ENCODE measurements at places on chromosomes 12 and 14. TPM values are rescaled to one million over a fixed set of nuclear protein-coding genes. Genes with fewer than 3 reads are reported as not detected.

OR6C2 gene
- not detected for total RNA-seq

KLRK1 gene
- total RNA-seq: 0.28 TPM

EFS gene
- total RNA-seq: 0.14 TPM

DNA sequence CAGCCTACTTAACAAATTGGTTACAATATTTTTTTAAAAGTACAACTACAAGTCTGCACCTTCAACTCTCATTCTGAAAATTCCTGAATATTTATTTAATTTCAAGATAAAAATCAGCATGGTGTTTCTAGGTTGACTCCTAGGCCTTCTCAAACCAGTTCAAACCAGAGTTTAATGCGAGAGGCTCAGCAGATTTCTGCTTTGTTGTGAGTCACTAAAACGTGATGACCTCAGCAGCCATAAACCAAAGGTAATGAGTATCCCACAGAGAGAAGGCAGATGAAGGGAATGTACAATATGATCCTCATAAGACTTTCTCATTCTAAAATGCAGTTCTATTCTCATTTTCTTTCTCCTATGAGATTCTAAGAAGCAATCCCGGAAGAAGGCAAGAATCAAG lies 1.5 kb downstream of the PRDM4 start:
- peak overlapping the region; percentile 84 for H3K27ac ChIP-seq
- peak; percentile 41 for DNase-seq
- H3K27me3 ChIP-seq: no peaks in the 10 kb centered on the region

GRCh38 chr12:15532364-15532977 lies 210.2 kb downstream of the PTPRO start:
- no peaks in the 10 kb centered on the region for H3K4me1 ChIP-seq
- H3K36me3 ChIP-seq: no peaks in the 10 kb centered on the region
- H3K27ac ChIP-seq: no peak overlapping the region

DNA sequence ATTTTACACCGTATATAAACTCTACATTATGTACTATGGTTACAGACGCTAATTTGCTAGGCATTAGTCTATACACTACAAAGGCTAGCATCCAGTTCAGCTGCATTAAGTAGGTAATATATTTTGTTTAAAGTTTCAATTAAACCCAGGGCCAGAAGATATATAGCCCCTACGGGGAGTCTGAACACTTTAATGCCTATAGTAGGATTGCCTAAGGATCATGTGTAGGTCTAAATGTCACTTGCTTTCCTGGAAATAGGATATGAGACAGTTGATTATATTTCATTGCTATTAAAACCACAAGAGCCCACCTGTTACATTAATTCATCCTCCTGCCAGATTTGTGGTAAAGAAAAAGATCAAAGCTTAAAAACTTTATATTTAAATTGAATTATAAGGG lies 286.9 kb downstream of the TMTC2 start:
- no peaks in the 10 kb centered on the region for H3K36me3 ChIP-seq
- H3K27ac ChIP-seq: no peak overlapping the region
- no peak overlapping the region for H3K4me3 ChIP-seq
- no peak for DNase-seq
- no peaks in the 10 kb centered on the region for H3K27me3 ChIP-seq
